ENCODE measurements at places on chromosomes 7 and 10. TPM values are rescaled to one million over a fixed set of nuclear protein-coding genes. Genes with fewer than 3 reads are reported as not detected.

DNA sequence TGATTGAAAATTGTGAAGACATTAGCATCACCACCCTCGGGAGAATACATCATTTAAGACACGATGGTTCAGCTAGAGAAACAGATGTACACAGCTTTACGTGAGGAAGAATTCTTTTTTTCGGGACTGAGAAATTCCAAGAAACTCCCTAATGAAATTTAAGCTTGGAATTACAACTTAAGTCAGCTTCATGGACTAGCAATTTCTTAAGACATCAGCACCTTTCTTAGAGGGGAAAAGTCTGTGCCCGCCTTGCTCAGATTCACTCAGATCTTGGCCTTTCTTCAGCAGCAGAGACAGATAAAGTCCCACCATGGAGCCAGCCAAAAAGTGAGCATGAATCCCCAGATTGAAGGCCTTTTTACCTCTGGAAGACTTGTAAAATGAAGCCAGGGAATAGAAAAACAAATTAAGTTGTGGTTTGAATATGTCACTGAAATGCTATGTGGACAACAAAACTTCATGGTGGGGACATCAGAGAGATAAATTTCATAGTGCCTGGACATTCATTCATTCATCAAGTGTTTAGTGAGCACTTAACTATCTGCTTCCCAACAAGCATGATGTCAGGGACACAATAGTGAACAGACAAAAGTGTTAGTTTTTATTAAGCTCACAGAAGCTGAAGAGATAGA lies 32.1 kb downstream of the PRKG1 start:
- no peak for DNase-seq

GRCh38 chr10:21171197-21171935 lies 274.3 kb upstream of the NEBL start:
- peak; percentile 20 for DNase-seq

ZNF425 gene
- 0.95 TPM for total RNA-seq

DNA sequence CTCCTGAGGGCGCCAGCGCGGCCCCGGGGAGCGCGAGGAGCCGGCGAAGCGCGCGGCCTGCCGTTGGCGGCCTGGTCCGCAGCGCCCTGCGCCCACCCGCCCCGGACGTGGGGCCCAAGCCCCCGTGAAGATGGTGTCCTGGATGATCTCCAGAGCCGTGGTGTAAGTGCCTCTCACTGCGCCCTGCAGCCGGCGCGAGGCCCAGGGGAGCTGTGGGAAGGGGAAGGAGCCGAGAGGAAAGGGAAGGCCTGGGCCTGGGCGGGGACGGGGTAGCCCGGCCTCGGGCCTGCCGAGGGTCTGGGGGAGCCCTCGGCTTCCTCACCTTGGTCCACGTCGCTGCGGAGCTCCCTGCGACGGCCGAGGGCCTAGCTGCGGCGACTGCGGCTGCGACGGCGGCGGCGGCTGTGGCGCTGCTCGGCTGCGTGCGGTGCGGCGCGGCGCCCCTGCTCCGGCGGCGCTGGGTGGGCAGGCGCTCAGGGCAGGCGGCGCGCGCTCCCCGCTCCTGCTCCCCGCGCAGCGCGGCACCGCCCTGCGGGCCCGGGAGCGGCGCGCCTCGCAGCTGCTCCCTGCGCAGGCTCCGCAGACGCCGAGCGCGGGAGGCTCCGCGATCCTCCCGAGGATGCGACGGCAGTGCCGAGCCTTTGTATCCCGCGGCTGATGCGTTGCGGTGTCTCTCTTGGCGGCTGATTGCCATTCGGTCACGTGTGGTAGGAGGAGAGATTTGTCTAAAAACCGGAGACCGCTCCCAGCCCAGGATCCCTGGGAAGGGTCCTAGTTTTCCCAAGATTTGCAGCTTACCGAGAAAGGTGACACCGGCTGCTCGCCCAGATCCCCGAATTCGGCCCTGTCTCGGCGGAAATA lies 445 bp downstream of the REEP3 start:
- peak; percentile 75 for DNase-seq

- DNase-seq: no peak
Observed at GRCh38 chr7:122199171-122199570, 55.1 kb upstream of the AASS start.

- DNase-seq: no peak
Observed at GRCh38 chr10:88865281-88865876, 13.7 kb upstream of the ANKRD22 start.

DNA sequence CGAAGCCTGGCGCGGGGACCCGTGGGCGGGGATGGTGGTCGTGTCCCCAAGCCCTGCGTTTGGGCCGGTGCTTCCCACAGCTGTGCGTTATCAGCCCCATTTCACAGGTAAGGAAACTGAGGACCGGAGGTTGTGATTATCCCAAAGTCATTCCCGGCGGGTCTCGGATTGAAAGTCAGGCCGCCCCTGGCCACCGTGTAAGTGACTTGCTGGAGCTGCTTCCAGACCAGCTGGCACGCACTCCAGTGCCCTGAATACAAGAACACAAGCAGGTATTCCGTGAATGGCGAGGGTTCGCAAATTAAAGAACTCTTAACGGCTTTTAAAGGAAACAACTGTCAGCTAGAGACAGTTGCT lies 675 bp upstream of the ATE1 start:
- DNase-seq: no peak

- DNase-seq: peak; percentile 86
Observed at GRCh38 chr10:133276435-133277201, at the start of gene ADAM8. ADAM8 (minus strand) TSS chr10:133276868; CDS start chr10:133276817, 51 bp downstream.

DOCK4 gene
- 0.32 TPM for total RNA-seq

GRCh38 chr7:114802632-114803031 lies 119.3 kb upstream of the MDFIC start:
- no peak for DNase-seq

- no peak for DNase-seq
Observed at GRCh38 chr10:3099291-3100092, 32.1 kb downstream of the PFKP start.

- peak; percentile 95 for DNase-seq
Observed at GRCh38 chr7:2353936-2354185, 766 bp upstream of the EIF3B start.

- no peak for DNase-seq
Observed at GRCh38 chr10:132572545-132572937, 35.0 kb downstream of the INPP5A start.

- DNase-seq: no peak
Observed at GRCh38 chr7:138887085-138887710, 89.2 kb upstream of the ATP6V0A4 start.

DNA sequence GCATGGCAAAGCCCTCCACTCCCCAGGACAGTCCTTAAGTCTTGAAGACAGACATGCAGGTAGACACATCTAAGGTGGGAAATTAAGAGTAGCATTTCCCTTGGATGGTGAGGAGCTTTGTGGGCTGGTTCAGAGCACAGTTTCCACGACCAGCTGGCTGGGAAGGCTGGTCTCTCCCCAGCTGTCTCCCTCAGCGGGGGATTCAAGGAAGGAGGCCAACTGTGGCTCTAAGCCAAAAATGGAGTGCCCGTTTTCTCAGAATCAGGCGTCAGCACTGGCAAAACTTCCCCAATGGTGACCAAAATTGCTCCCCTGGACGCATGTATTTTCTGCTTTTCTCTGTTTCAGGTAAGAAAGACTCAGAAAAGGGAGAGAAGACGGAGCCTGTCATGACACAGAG lies 230.6 kb upstream of the FZD8 start:
- DNase-seq: no peak

GRCh38 chr10:100327007-100327717 lies 2.9 kb downstream of the PKD2L1 start:
- DNase-seq: peak; percentile 65

PNLIPRP1 gene
- not detected for total RNA-seq

DNA sequence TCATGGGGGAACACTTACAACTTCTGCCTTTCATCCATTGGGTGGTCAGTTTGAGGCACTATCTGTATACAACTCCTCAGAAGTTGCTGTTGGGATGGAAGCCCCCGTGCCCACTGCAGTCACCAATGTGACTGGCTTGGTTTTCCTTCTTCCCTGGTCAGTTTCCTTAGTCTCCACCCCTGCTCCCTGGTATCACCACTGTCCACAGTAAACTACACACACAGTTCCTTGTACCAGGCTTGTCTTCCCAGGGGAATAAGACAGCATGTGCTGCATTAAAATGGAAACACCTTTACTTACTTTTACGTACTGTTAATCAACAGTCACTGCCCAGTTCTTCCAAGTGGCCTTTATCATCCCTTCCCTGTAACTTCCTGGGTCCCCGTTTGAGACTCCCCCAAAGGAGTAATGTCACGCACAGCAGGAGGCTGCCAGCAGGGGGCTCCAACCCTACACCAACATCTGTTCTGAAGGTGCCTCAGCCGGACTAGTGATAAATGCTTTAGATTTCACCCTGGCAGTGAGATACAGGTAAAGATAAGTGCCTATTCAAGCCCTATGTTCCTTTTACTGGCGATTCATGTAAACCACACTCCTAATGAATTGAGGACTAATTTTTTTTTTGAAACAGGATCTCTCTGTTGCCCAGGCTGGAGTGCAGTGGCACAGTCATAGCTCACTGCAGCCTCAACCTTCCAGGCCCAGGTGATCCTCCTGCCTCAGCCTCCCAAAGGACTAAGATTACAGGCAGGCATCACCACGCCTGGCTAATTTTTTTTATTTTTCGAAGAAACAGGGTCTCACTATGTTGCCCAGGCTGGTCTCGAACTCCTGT lies 45.3 kb upstream of the PIK3AP1 start:
- peak; percentile 88 for DNase-seq

Data from activated CD4-positive, alpha-beta T cell treated with anti-CD3 and anti-CD28 coated beads for 36 hours (primary cell).